ENCODE measurements at places on chromosomes 11 and 22.

GRCh38 chr11:79440571-79441460, at the start of gene TENM4:
TENM4 (minus strand) TSS chr11:79441030; CDS start chr11:79069944, 371,086 bp downstream.
- no peak for DNase-seq

- no peak for DNase-seq
Observed at GRCh38 chr11:63488789-63489188, 2.2 kb downstream of the PLAAT5 start.

DNA sequence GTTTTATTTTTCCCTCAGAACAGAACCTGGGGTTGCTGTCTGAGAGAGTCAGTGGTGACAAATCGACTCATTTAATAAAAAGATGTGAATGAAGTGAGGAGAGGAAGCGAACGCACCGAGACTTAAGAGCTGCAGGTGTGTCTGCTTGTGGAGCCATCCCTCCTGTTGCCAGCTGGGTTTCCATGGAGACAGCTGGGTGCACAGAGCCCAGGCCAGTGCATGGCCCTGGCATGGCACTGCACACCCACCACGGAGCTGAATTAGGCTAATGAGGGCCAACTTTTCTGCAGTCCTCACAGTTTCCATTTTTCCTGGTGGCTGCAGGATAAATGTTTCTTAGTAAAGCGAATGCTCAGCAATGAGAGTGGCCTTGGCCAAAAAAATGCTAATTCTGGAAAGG, 750.2 kb downstream of the OPCML start:
- DNase-seq: no peak

DNA sequence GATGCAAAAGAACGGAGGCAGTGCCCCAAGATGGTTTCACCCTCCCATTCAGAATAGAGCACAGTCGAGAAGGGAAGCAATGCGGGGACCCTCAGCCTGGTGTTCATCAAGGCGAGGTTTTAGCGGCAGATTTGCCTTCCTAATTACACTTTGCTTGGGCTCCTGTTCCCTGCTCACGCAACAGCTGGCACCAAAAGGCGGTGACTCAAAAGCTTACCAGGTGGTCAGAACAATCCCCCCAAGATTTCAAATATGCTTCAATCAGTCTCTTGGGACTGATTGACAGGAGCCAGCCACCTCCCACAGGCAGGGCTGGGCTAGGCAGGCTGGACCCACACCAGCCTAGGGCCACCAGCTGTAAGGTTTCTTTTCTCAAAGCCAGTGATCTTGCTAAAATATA, 14.2 kb downstream of the IGSF9B start:
- DNase-seq: no peak

DNA sequence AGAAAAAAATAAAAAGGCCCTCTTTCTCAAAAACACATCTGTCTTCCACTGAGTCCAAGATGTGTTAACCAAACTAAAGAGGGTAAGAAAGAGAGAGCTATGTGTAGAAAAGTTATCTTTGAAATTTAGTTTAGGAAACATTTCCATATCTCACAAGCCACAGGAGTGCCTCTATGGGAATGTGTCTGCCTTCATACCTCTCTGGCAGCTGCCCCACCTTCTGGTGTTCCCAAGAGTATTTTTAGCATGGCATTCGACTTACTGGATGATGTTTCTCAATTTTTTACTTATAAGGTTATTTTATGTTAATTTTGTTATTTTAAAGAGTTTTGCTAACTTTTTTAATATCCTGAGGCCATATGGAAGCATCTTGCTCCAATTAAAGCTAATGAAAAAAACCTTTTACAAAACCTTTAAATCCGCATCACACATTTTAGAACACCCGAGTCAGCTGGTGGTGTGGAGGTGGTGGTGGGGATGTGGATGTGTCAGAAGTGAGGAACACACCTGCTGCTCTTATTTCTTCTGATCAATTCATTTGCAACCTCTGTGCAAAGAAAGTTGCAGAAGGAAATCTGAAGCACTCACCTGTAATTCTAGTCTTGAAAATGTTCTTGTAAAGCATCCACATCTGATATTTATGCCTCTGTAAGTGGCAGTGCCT, 112.2 kb downstream of the NCAM1 start:
- no peak for DNase-seq

DNA sequence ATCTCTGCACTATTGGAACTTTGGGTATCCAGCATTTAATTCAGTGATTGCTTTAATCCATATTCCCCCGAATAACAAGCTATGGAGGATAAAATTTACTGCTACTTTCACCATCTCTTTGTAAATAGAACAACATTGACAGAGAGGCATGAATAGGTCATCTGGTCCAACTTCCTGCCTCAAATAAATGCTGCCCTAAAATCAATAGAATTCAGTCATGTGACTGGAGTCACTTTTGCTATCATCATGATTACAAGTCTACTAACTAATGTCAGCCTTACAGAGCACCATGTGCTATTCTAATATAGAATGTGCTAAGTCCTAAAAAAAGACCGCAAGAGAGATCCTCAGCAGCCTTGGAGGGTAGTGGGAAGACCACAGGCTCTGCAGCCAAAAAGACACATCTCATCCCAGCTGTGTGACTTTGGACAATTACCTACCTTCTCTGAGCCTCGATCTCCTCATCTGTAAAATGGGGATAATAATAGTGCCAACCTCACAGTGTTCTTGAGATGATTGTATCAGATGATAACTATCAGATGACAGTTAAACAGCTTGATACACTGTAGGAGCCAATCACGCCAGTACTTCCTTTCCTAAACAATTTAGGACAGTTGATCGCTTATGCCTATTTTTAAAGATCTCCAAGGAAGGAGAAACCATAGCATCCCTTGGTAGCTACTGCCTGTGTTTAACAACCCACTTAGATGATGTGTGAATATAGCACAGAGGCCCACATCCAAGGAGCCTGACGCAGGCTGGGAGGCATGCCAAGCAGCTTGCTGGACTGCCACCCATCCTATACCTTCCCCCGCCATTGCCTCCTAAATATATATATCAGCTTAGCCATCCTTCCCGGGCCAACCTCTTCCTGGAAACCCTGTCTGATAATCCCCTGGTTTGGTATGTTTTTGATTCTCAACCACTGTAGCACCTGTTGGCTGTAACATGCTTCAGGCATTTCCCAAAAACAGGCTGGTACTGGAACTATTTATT, 77.3 kb upstream of the PHF21A start:
- DNase-seq: no peak

DNA sequence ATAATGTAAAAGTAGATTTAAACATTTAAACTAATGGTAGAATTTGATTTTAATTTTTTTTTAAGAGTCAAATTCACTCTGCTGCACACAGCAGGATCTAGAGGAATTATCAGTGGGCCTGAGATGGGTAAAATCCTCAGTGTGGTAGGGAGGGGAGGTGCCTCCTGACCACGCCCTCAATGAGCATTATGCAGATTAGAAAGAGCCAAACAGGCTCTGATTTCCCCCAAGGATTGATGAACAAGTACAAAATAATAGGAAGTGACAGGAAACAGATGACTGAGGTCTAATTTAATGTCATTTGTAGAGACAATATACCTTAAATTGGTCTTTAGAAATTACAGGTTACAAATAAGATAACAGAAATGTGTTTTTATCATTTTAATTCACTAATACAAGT, 155.2 kb downstream of the DCDC1 start:
- no peak for DNase-seq

DNA sequence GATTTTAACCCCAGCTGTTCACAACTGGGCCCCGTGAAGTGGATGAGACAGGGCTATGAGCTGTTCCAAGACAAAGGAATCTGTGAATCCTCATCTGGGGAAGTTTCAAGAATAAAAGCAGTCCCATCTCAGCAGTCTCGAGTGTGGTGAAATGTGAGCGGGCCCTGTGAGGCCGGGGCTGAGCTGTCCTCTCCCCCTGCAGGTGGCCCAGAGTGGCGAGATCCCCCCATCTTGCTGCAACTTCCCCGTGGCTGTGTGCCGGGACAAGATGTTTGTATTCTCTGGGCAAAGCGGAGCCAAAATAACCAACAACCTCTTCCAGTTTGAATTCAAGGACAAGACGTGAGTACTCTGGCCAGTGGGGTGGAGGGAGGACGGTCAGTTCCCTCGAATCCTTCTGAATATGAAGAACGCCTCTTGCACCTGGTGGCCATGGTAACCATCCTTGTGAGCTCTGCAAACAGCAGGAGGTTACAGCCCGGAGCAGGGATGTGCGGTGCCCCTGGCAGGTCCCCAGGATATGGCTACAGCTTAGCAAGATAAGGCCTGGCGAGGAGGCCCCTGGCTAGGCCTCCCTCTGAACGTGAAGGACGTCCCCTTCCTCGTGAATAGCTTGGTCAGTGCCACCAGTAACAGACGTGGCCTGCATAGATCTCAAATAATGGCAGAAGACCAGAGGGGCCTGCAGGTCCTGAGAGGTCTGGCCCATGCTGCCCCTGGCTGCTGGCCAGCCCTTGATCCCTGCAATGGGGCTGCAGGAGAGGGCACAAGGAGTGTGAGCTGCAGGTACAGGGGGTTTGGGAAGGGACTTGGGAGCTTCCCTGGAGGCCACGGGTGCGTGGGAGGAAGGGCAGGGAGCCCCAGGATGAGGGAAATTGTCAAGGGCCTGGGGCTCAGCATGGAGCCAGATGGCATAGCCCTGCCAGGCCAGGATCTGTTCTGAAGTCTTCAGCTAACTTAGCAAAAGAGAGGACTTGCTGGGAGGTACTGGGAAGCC, 8.4 kb downstream of the LZTR1 start:
- DNase-seq: no peak

DNA sequence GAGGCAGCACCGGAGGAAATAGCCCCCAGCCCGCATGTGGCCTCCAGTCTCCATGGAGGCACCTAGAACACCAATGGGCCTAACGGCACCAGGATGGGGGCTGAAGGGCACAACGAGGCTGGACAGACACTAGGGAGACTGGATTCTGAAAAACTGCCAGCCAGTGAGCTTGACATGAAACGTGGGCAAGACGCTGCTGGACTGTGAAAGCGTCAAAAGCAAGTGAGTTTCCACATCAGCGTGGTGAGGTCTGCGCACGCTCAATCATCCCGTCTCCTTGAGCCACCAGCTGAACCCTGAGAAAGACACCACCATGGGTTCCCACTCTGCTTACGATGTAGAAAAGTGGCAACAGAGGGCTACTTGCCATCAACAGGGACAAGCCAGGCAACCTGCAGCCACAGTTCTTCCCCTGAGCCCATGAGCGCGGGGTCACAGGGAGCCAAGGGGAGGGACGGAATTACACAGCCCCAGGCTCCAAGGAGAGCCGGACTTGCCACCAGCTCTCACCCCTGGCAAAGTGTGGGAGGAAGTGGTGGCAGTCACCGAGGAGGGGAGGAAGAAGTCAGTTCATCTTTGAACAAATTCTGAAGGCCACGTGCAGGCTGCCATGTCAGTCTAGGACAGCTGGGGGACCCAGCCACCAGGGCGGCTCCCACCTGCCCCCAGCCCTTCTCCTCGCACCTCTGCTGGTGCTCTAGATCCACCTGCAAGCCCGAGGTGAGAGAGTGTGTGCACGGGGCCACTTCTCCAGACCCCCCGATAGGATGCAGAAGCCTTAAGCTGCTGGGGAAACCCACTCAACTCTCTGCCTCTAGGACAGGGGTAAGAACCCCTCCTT, 131.1 kb downstream of the MPPED1 start:
- DNase-seq: no peak

DNA sequence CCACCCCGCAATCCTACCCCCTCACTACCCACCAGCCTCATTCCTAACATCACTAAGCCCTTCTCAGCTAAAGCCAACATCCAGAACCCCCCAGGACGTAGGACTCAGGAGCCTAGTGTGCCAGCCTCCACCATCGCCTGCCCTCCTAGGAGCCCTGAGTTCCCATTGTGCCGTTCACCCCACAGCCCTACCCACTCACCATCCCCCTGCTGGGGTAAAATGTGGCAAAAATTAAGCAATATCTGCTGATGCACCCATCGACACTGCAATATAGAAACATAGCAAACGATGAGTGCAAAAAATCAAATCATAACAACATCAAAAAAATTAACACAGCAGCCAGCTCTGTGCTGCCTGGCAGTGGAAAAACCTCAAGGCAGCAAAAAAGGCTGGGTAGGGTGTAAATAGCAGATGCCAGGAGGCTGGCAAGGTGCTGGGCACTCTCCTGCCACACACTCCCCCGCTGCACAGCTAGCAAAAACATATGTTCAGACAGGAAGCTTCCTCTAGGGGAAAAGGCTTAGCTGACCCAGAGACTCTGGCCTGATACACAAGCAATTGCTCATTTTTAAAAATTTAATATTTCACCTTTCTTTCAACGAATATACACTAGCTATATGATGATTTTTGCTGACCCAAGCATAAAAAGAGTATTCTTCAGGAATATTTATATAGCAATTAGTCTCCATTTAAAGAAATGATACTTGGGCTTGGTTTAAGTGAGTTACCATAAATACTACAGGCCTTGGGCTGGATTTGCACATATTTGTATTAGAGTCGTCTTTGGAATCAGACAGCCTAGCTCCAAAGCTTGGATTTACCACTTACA, 33.8 kb downstream of the PRDM10 start:
- DNase-seq: no peak
